ENCODE measurements at places on chromosomes 1 and 21. TPM values are rescaled to one million over a fixed set of nuclear protein-coding genes. Genes with fewer than 3 reads are reported as not detected.

The KRTAP20-1 gene
- total RNA-seq = not detected

The SUMO3 gene
- 20.4 TPM for total RNA-seq

The CDCA8 gene
- not detected for total RNA-seq

The FOXD3 gene
- total RNA-seq = not detected

The ELF3 gene
- total RNA-seq = 293 TPM

The GBP7 gene
- total RNA-seq = not detected

The GPR153 gene
- total RNA-seq = 2.3 TPM

The CYYR1 gene
- total RNA-seq = 5.2 TPM

The GJA4 gene
- total RNA-seq = 20.8 TPM

The OLFML3 gene
- 9.9 TPM for total RNA-seq

The GREM2 gene
- total RNA-seq = under 0.01 TPM

The TMPRSS2 gene
- 60.3 TPM for total RNA-seq

The LMX1A gene
- total RNA-seq = not detected

The BTF3L4 gene
- total RNA-seq = 26.5 TPM

The ETV3L gene
- total RNA-seq = not detected

The TMEM82 gene
- not detected for total RNA-seq

The CELA2B gene
- total RNA-seq = 333 TPM

The CCDC185 gene
- total RNA-seq = not detected

The OLIG2 gene
- not detected for total RNA-seq

The RO60 gene
- total RNA-seq = 23.7 TPM

The EPHB2 gene
- total RNA-seq = 2.9 TPM

The RAB13 gene
- 16.2 TPM for total RNA-seq

The HSF2BP gene
- 3.1 TPM for total RNA-seq

The AUNIP gene
- total RNA-seq = not detected

The CFHR3 gene
- not detected for total RNA-seq

The KLHDC7A gene
- total RNA-seq = 5.6 TPM

The PCP4 gene
- total RNA-seq = 1.6 TPM

The S100A7A gene
- not detected for total RNA-seq

The NEXN gene
- 7.5 TPM for total RNA-seq

The RCSD1 gene
- 4.7 TPM for total RNA-seq

The ZFP69 gene
- total RNA-seq = 0.66 TPM

The SLC16A4 gene
- 3.6 TPM for total RNA-seq

The PTGER3 gene
- 15.0 TPM for total RNA-seq

The TBX15 gene
- not detected for total RNA-seq

The ALDH9A1 gene
- 20.8 TPM for total RNA-seq

The SLC6A9 gene
- 2.3 TPM for total RNA-seq

The OR2T29 gene
- not detected for total RNA-seq

The OR2G6 gene
- not detected for total RNA-seq

The LCE3D gene
- total RNA-seq = not detected

The BEND5 gene
- 8.6 TPM for total RNA-seq

The CELA2A gene
- 4,384 TPM for total RNA-seq

The PPFIA4 gene
- total RNA-seq = not detected

The PGLYRP4 gene
- not detected for total RNA-seq

The TSPAN2 gene
- total RNA-seq = 4.0 TPM

All from body of pancreas (tissue), 4 donors.